ENCODE measurements at places on chromosomes 12 and 14. TPM values are rescaled to one million over a fixed set of nuclear protein-coding genes. Genes with fewer than 3 reads are reported as not detected.

GRCh38 chr14:75088566-75089373, 19.3 kb downstream of the ZC2HC1C start:
- DNase-seq, result peak; percentile 80

GRCh38 chr12:45343269-45344051, 127.6 kb downstream of the ANO6 start:
- no peak for DNase-seq

CD163L1 gene
- total RNA-seq, result not detected

DNA sequence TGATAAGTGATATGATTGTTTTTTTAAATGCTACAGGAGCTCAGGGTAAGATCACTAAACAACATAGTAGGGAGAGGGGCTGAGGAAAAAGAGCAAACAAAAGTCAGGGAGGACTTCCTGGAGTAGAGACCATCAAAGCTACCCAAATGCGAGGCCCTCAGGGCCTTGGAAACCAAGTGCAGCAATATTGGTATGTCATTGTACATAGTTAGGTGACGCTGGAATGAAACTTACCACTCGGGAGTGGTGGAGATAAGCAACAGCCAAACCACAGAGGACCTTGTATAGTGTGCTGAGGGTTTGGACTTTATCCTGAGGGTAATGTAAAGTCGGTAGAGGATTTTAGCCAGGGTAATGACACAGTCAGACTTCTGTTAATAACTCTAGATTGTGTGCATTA, 13.8 kb downstream of the KITLG start:
- DNase-seq, result no peak

RERGL gene
- total RNA-seq, result not detected

DNA sequence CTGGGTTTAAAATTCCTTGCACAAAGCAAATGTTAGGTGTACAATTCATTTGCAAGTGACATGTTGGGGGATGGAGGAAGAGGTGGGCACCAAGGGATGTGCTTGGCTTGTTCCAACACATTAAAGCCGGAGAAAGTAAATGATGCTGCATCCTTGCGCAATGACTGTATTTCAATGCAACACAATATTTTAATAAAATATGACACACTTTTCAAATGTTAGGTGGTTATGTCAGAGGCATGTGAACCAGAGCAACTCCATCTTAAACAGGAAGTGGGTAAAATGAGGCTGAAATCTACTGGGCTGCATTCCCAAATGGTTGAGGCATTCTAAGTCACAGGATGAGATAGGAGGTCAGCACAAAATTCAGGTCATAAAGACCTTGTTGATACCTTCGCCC, 53.6 kb upstream of the ARHGAP5 start:
- no peak for DNase-seq

GRCh38 chr12:18165889-18166288, 75.9 kb upstream of the RERGL start:
- no peak for DNase-seq

TMEM119 gene
- total RNA-seq, result not detected

GLTP gene
- 31.3 TPM for total RNA-seq

- peak; percentile 85 for DNase-seq
These were observed 1.8 kb upstream of the ZNF839 start for GRCh38 chr14:102317564-102318248.

DNA sequence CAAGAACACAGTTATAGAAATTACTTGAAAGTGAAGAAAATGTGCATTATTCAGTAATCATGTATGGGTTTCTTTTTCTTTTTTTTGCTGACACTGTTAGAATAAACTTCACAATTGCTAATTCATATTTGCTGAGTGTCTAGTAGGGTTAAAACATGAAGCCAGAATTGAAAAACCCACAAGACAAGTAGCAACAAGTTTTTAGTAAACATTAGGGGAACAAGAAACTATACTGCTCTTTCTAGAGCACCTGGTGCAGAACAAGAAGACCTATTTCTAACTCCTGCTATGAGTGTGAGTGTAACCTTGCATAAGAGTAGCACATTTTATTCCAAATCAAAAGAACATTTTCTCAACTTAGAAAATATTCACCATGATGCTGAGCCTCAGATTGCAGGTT, 83.2 kb downstream of the ITPR2 start:
- DNase-seq, result no peak

DNA sequence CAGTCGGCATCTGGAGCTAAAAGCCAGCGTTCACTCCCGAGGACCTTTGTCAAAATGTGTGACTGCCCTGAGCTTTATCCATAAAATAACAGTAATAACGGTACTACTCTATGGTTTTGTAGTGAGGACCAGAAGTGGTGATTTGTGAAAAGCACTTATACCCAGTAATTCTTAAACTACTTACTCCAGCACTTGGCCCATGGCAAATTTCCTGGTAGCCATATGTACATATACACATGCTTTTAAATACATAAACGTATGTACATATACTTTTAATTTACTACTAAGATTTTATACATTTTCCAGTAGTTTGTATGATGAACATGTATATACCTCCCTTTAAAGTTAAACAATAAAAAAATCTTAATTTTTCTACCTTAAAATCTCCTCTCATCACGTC, 163.8 kb upstream of the TMEM132C start:
- DNase-seq, result no peak

GRCh38 chr12:28857369-28857768, 291.7 kb upstream of the FAR2 start:
- DNase-seq, result peak; percentile 34

ANKRD33 gene
- not detected for total RNA-seq

- DNase-seq, result no peak
These were observed 785 bp upstream of the ACTN1 start for GRCh38 chr14:68979722-68980451.

AJUBA gene
- 8.5 TPM for total RNA-seq

GLT8D2 gene
- total RNA-seq, result 1.2 TPM

LMBR1L gene
- total RNA-seq, result 21.7 TPM

SERPINA12 gene
- total RNA-seq, result not detected

RHEBL1 gene
- total RNA-seq, result 7.8 TPM

LMNTD1 gene
- total RNA-seq, result not detected

OTUB2 gene
- total RNA-seq, result 4.4 TPM

GRCh38 chr12:31600750-31601149, 9.8 kb upstream of the DENND5B start:
- DNase-seq, result no peak

- no peak for DNase-seq
These were observed 73.4 kb upstream of the ETV6 start for GRCh38 chr12:11576104-11576503.

RASSF9 gene
- total RNA-seq, result 0.11 TPM

DNA sequence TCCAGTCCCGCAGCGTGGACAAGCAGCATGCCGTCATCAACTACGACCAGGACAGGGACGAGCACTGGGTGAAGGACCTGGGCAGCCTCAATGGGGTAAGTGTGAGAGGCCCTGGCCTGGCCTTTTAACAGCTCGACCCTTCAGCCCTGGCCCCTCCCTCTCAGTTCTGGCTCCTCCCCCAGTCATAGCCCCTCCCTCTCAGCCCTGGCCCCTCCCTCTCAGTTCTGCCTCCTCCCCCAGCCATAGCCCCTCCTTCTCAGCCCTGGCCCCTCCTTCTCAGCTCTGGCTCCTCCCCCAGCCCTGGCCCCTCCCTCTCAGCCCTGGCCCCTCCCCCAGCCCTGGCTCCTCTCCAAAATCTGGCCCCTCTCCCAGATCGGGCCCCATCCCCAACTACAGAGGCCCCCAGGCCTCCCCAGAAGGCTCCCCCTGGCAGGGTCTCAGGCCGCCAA, 11.2 kb downstream of the CEP170B start:
- DNase-seq, result peak; percentile 79

DNA sequence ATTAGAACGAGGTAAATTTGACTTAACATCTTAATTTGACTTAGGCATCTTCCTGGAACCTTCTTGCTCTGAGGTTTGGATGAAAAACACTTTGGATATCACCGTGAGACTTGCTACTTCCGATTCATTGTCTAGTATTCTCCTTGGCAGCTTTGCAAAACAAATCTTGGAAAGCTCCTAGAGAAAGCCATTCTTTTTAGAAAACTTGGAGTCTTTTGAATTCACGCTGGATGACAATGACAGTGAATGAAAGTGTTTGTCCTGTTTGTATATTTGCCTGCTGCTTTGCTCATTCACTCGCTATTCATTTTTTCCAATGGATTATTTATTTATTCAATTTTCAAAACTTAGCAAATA, 222.1 kb upstream of the HMGA2 start:
- no peak for DNase-seq

A2M gene
- 316 TPM for total RNA-seq

TMCC3 gene
- 3.1 TPM for total RNA-seq

NKX2-1 gene
- total RNA-seq, result not detected

SDR9C7 gene
- total RNA-seq, result not detected

PLCZ1 gene
- not detected for total RNA-seq

GAPDH gene
- 9,829 TPM for total RNA-seq

DNA sequence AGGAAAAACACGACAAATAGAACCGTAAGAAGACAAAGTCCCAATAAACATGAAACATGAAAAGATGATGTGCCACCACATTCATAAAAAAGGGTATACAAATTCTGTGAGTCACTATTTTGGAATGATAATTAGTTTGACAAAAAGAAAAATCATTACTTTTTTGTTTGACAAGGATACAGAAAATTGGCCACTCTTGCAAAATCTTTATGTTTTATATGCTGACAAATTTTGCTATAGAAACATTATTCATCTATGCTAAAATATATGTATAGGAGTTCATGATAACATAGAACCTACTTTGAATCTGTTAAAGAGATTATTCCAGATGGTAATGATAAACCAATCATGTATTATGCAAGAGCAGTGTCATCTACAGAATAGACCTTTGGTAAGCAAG, 1201.0 kb downstream of the FSCB start:
- no peak for DNase-seq

RFLNA gene
- total RNA-seq, result not detected

GRCh38 chr14:91231446-91231845, 13.1 kb downstream of the GPR68 start:
- DNase-seq, result no peak

DNA sequence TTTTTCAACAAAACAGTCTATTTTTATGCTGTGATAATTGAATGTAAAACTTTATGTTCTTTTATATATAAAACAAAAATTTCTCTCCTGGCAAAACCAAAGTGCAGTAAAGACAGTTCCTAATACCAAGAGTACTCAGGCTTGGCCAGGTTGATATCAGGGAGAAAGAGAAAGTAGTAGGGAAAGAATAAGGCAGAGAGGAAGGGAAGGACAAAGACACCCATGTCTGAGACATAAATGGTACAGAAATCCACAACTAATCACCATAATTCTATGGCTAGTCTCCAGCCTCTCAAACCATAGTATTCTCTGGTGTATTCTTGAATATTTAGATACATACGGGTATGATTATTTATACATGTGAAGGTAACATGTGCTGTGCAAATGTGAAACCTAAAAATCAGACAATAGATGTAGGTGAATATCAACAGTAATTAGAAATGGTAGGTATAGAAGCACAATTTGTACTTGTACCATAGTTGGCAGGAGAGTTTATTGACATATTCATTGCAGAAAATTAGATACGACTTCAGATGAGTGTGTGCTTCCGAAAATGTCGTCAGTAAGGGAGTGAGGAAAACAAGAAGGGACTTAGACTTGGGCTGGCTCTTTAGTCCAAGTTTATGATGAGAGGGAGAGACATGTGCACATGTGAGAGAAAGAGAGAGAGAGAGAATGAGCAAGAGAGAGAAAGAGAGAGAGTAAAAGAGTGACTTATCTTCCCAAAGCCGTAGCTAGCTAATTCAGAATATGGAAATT, 230.8 kb upstream of the NPAS3 start:
- DNase-seq, result no peak

DNA sequence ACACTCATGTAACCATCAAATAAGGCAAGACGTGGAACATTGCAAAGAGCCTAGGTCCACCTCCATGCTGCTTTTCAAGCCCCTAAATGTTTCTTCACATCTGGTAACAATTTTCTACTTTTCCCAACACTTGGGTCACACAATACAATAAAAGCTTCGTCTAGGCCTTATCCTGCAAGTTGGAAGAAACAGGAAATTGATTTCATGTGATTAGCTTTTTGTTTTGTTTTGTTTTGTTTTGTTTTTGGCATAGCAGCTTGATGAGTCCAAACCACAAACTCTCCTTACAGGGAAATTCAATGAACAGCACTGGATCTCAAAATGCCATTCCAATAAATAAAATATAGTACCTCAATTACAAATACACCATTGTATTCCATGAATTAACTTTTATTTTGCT, 19.3 kb downstream of the TAS2R50 start:
- peak; percentile 41 for DNase-seq

DNA sequence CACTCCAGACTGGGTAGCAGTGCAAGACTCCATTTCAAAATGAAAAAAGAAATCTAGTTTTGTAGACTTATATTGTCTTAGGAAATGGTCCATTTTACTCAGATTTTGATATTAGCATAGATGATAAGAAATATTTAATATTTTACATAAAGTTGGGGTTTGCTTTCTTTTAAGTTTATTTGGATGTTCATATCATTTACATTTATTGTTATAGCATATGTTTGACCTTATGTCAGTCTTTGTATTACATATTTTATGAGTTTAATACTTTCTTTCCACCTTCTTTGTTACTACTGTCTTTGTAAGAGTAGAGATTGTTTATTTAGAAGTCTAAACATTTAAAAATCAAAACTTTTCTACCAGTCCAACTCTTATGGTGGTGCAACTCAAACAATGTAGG, 162.7 kb upstream of the OTX2 start:
- no peak for DNase-seq

PLEKHG7 gene
- total RNA-seq, result not detected

DNA sequence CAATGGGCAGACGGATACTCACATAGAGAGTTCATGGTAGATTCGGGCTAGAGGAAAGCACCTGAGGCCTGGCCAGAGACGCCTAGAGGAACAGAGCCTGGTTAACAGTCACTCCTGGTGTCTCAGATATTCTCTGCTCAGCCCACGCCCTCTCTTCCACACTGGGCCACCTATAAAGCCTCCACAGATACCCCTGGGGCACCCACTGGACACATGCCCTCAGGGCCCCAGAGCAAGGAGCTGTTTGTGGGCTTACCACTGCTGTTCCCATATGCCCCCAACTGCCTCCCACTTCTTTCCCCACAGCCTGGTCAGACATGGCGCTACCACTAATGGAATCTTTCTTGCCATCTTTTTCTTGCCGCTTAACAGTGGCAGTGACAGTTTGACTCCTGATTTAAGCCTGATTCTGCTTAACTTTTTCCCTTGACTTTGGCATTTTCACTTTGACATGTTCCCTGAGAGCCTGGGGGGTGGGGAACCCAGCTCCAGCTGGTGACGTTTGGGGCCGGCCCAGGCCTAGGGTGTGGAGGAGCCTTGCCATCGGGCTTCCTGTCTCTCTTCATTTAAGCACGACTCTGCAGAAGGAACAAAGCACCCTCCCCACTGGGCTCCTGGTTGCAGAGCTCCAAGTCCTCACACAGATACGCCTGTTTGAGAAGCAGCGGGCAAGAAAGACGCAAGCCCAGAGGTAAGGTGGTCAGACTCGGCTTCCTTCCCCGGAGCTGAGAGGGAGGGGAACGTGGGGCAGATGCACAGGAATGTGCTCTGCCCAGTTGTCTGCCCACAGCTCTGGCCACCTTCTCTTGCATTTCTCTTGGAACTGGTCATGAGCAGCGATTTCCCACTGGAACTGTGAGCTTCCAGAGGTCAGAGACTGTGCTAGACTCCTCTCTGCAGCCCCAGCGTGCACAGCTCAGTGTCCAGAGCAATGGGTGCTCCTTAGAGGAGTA, at the start of gene CD4:
Gene CD4, plus strand, starts transcription at position 557 of the 953 bp plus-strand sequence. CDS start 10,611 bp downstream, outside the sequence.
- no peak for DNase-seq

GRCh38 chr12:11855983-11856374, 206.5 kb downstream of the ETV6 start:
- no peak for DNase-seq

Data from SK-MEL-5 (cell line).